Panc1 (cell line): ENCODE measurements at places on chromosomes 4 and X. TPM values are rescaled to one million over a fixed set of nuclear protein-coding genes. Genes with fewer than 3 reads are reported as not detected.

Gene GLRA2
- total RNA-seq = not detected

Gene RTL5
- 11.0 TPM for total RNA-seq

DNA sequence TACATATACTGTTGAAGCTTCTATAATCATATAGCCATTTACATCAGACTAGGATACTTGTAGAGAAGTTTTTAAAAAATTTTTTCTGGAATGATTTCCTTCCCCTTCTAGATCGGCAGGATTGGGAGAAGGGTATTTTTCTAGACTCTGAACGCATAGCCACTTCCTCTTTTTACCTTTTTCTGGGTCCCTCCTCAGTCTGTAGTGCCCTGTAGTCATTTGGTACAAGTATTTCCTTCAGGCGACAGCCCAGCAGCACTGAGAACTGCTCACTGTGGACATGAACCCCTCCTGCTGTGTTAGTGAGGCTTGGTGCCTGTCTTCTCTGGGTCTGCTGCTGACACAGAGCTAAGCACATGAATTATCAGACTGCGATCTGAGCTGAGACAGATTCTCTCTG is 255.4 kb downstream of the ARHGAP10 start:
- no peaks in the 10 kb centered on the region for H3K36me3 ChIP-seq
- DNase-seq = no peak
- H3K4me3 ChIP-seq = no peak overlapping the region
- no peaks in the 10 kb centered on the region for H3K4me1 ChIP-seq

GRCh38 chr4:37675587-37676290 is 10.4 kb downstream of the RELL1 start:
- no peak for DNase-seq
- H3K4me3 ChIP-seq = no peak overlapping the region
- no peaks in the 10 kb centered on the region; the same call in 1 of the 2 replicates for H3K4me1 ChIP-seq

DNA sequence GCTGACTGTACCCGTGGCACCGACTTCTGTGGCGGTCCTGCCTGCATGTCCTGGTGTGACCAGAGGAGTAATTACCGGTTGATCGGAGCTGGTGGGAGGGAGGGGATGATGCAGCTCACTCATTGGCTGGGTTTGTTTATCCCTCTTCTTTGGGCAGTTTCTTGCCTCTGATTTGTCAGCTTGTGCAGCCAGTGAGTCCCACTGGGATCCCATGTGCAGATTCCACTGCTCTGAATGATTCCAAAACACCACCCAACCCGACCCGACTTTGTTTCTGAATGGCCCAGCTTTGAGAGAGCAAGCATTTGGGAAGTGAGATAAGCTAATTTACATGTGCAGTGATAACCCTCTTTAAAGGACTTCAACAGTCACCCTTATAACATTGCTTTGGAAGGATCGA is 13.8 kb downstream of the FHDC1 start:
- H3K4me3 ChIP-seq = no peak overlapping the region
- H3K27ac ChIP-seq = no peak overlapping the region
- no peaks in the 10 kb centered on the region for H3K4me1 ChIP-seq

- H3K27ac ChIP-seq = no peak overlapping the region
- H3K4me3 ChIP-seq = no peak overlapping the region
- H3K36me3 ChIP-seq = no peaks in the 10 kb centered on the region
- H3K27me3 ChIP-seq = no peaks in the 10 kb centered on the region
- no peaks in the 10 kb centered on the region for H3K4me1 ChIP-seq
- DNase-seq = no peak
Measured at GRCh38 chr4:134677209-134677814, 475.7 kb upstream of the PABPC4L start.

- H3K4me1 ChIP-seq = peaks cover 13% of the 10 kb centered on the region; the same call in 1 of the 2 replicates
- no peaks in the 10 kb centered on the region for H3K27me3 ChIP-seq
- peak overlapping the region; percentile 80 for H3K27ac ChIP-seq
- H3K4me3 ChIP-seq = peak overlapping the region; percentile 48; the same call in 1 of the 2 replicates
Measured at GRCh38 chr4:176794151-176794550, 1.4 kb upstream of the VEGFC start.

DNA sequence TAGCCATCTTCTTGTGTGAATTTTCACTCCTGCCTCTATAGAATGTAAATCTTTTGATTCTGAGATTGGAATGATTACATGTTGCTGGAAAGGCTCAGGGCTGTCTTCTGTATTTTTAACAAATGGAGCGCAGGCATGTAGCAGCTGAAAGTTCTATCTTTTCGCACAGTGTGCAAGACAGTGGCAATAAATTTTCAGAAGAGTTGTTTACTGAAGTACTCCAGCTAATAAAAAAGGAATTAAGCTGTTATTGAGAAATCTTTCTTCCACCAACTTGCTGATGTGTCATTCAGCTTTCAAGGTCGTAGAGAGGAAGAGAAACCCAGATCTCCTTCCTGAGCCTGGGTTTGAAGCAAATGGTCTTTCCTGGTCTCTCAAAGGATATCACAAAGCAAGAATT is 122.0 kb upstream of the PUDP start:
- H3K4me1 ChIP-seq = no peaks in the 10 kb centered on the region
- H3K4me3 ChIP-seq = no peak overlapping the region
- H3K27me3 ChIP-seq = no peaks in the 10 kb centered on the region
- no peak overlapping the region for H3K27ac ChIP-seq
